Jurkat, Clone E6-1 (cell line): ENCODE measurements at places on chromosomes 1 and 21.

- no peak for DNase-seq
Observed at GRCh38 chr1:97806326-97806725, 114.5 kb downstream of the DPYD start.

DNA sequence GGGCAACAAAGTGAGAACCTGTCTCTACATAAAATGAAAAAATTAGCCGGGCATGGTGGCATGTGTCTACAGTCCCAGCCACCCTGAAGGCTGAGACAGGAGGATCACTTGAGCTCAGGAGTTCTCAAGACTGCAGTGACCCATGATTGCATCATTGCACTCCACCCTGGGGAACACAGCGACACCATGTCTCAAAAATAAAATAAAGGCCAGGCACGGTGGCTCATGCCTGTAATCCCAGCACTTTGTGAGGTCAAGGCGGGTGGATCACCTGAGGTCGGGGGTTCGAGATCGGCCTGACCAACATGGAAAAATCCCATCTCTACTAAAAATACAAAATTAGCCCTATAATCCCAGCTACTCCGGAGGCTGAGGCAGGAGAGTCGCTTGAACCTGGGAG, 20.1 kb downstream of the ANKRD13C start:
- no peak for DNase-seq

DNA sequence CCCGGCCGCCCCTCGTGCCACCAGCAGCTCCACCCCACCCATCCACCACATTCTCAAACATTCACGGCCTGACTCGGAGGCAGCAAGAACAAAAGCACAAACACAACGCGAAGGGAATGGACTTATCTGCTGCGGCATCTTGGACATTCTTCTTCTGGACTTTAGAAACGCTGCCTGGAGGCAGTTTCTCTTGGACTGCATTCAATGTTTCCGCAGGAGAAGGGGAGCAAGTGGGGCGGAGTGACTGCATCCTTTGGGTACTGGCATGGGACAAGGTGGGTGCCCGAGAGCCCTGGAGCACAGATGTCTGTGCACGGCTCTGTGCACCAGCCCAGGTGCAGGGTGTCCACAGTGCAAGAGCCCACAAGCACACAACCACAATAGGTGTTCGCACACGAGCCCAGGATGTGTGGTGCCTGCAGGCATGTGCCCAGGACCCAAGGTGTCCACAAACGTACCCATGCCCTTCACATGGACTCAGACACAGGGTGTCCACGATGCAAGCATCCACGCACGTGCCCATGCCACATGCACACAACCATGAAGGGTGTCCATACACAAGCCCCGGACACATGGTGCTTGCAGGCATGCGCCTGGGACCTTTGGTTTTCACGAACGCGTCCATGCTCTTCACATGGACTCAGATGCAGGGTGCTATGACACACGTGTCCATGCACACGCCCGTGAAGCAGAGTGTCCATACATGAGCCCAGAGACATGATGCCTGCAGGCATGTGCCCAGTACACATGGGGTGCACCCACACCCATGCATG, 53.6 kb downstream of the WNT9A start:
- no peak for DNase-seq

DNA sequence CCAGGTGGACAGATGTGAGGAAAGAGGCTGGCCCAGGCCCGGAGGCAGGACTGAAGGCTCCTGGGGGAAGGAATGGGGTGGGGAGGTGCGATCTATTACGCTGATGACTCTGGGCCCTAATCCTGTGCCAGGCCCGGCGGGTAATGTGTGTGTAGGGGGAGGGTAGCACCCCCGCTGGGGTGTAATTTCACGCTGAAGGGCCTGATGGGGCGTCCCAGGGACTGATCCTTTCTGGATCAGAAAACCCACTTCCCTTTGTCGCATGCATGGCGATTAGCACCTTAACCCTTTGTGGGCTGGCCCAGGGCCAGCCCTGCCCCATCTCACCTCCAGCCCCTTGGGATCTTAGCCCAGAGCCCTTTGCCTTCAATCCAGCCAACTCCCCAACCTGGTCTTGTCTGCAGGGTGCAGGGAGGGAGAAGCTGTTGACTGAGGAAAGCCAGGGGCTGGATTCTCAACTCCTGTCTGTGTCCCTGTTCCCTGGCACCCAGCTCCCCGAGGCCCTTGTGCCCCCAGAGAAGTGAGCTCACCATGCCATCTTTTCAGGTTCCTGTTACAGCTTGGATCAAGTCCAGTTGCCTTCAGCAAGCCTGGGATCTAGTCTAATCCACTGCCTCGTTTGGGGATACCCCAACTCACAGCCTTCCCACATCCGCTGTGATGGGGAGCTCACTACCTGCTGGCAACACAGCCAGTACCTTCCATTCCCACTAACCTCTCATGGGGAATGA, 26.0 kb downstream of the KNCN start:
- no peak for DNase-seq

DNA sequence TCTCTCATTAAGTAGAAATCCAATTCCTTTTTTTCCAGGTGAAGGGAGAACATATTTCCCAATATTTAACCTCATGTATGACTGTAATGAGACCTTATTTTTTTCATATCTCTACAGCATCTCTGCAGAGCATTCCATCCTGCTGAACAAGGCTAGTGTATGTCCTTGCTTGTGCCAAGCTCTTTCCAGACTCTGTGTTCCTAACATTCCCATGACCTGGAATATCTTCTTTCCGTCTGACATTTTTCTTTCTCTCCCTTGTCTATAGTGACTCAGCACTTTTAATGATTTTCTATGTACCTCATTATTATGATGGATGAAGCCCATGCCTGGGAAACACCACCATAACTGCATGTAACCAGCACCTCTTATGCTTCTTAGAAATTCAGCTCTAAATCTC, 278.3 kb upstream of the NRIP1 start:
- no peak for DNase-seq

DNA sequence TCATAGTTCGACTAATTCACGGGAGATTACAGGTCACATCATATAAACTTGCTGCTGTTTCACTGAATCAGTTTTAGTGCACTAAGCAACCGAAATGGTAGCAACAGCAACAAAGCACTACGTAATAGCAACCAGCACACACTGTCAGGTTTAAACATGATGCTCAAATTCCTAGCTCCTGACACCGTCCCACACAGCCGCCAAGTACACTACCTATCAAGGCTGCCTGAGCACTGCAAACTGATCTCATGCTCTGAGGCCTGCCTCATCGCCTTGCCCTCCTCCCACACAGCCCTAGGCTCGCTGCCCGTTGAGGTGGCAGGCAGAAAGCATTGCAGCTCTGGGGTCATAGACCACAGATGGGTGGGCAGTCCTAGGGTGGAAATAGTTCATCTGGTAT, 12.4 kb downstream of the LAMC2 start:
- no peak for DNase-seq

GRCh38 chr1:3174487-3175247, 105.7 kb downstream of the PRDM16 start:
- no peak for DNase-seq

- DNase-seq: no peak
Observed at GRCh38 chr1:3703786-3704371, 48.4 kb upstream of the CCDC27 start.

DNA sequence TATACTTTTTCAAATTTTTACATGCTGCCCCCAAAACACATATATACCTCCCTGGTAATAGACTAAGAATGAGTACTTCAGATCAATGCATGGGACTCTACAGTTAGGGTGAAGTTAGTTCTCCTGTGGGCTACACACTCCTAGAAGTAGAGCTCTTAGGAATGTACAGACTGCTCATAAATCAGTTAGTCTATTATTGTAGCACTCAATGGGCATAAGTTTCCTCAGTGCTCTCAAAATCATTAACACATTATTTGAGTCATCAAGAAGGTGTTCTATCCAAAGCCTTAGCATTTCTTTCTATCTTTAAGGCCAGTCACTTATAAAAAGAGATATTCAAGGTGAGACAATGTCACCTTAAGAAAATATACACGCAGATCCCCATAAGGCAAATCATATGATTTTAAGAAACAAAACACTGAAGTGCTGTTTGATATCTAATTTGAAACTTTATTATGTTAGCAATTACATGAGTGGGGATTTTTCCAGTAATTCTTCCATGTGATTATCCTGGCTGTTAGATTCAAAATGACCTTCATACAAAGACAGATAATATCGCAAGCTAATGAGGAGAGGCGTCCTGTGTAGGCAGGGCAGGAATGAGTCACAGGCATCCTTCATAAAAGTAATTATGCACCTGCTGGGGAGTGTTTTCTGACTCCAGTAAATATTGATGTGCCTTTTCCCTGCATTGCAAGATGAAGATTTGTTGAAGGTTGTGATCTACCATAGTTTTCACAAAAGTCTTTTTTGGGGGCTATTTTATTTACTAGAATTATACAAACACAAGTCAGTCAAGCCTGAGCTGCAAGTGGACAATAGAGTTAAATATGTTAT, 167.2 kb upstream of the ATP1B1 start:
- no peak for DNase-seq

GRCh38 chr1:12143631-12144155, 23.1 kb upstream of the TNFRSF1B start:
- DNase-seq: no peak

DNA sequence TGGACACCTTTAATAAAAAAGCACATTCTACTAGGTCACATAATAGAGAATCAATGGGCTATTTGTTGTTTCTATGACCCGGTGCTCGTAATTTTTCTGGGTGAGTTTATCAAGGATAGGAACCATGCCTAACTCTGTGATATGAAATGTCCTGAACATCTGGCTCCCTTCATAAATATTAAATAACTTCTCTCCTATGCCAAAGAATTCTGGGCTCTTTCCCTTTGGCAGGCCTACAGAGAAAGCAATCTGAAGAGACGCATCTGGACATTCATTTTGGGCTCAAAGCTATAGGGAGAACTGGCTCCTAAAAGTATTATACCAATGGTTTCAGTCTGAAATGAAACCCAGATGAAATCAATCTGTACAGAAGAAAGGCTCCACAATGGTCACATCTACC, 38.8 kb upstream of the ANGPTL7 start:
- no peak for DNase-seq

DNA sequence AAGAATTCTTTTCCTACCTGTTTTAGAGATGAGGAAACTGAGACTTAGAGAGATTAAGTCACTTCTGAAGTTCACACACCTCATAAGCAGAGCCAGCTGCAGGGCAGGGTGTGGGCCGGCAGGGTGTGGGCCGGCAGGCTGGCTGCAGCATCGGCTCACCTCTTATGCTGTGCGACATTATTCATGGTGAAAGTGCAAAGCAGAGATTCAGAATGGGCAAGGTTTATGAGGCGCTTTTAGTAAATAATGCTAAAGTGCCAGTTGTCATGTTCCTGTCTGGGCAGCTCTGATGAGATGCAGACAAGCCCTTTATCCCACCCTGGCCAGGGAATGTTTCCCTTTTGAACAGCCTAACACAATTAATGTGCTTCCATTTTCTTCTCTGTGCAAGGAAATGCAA, 14.6 kb downstream of the MAB21L3 start:
- DNase-seq: no peak

DNA sequence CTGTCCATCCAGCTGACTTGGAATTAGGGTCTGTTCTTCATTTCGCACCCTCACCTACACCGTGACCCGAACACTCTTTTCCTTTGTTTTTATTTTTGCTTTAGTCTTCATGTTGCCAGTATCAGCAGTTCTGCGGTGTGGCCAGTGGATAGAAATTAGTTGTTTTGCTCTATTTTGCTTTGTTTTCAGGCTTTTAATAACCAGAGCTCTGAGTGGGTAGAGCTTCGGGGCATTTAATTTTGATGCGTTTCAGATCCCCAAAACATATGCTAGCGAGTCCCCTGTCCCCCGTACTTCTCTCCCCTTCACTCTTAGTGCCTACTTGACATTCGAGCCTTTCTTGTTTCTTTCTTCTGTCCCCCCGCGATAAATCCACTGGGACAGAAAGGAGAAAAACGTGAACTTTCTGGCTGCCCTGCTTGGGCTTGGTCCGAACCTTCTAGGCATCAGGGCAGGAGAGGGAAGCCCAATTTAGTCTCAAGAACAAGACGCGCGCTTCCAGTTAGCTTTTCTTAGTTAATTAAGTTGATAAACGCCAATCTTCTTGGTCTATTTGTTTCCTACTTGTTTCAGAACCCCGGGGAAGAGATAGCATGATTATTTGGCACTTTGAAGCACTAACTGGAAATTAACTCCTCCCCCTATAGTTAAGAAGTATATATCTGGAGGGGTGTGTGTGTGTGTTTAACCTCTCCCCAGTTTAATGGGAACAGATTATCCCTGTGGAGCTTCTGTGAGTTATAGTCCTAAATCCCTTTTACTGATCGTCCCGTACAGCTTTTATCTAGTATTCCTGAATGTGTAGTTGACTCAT, 839 bp downstream of the SWT1 start:
- no peak for DNase-seq

DNA sequence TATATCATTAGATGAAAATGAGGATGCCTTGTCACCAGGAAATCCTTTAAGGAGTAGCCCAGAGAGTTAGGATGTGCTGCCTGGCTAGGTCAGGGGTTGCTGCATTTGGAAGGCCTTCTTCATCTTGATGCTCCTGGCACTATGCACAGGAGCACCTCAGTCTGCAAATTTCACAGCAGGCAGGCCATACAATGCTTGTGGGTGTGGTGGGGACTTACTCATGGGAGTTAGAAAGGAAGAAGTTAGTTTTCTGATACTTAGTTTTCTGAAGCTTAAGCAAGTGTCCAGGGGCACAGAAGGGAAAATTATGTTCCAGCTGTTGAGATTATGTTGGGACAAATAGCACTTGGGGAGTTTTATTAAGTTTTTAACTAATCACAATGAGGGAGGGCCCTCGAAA, 11.4 kb downstream of the HLX start:
- no peak for DNase-seq

GRCh38 chr1:15825800-15826199, 18.4 kb upstream of the UQCRHL start:
- DNase-seq: no peak

DNA sequence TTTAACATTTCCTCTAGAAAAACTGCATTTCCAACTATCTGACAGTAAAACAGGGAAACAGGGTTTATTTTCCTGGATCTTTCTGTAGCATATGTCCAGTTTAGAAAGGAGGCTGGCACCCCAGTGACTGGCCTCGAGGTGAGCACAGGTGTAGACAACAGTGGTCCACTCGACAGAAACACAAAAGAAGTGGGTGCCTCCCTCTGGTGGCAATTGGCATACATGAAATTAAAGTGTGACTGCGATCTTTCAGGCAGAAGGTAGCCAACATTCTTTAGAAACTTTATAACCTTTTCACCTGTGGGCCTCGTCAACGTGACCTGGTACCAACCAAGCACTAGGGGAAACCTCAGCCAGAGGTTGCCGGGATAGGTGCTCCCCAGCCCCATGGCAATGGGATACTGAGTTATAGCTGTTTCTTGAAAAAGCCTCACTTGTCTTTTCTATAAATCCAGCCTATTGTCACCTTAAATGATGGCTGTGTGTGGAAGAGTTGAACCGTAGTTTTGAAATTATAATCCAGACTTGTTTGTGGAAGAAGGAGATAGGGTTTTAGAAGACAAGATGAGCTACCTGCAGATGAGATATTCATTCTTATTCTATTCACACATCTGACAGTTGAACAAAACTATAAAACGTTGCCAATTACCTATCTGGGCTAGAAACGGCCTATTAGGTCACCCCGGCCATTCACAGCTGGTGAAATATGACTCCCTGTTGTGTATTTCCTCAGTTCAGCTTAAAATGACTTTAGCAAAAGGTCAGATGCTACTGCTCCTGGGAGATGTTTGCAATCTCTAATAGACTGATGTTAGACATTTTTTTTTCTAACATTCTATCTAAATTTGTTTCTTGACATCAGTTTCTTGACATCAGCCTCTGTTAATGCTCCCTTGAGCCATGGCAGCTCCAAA, 44.3 kb downstream of the PCP4 start:
- no peak for DNase-seq

- no peak for DNase-seq
Observed at GRCh38 chr1:27538793-27539192, 48.8 kb upstream of the WASF2 start.

- no peak for DNase-seq
Observed at GRCh38 chr1:74729741-74730478, 2.9 kb downstream of the CRYZ start.

GRCh38 chr21:36159356-36159921, 2.8 kb downstream of the DOP1B start:
- no peak for DNase-seq
